ENCODE measurements at places on chromosomes 3 and 15.

- DNase-seq: no peak
These were observed 74.2 kb upstream of the PROK2 start for GRCh38 chr3:71859123-71859519.

GRCh38 chr15:93028111-93028631, 60.8 kb downstream of the RGMA start:
- DNase-seq: no peak

- DNase-seq: no peak
These were observed 23.5 kb upstream of the ARPIN start for GRCh38 chr15:89936051-89936785.

GRCh38 chr3:182609575-182610156, 183.6 kb upstream of the ATP11B start:
- no peak for DNase-seq
